Stimulated activated CD4-positive, alpha-beta T cell treated with anti-CD3 and anti-CD28 coated beads, Interleukin-15, amount 100 ng/mL, for 1 hour (primary cell): ENCODE measurements at places on chromosomes 1 and 21.

GRCh38 chr21:45094412-45094811 is 20.0 kb downstream of the ADARB1 start:
- no peak for DNase-seq

DNA sequence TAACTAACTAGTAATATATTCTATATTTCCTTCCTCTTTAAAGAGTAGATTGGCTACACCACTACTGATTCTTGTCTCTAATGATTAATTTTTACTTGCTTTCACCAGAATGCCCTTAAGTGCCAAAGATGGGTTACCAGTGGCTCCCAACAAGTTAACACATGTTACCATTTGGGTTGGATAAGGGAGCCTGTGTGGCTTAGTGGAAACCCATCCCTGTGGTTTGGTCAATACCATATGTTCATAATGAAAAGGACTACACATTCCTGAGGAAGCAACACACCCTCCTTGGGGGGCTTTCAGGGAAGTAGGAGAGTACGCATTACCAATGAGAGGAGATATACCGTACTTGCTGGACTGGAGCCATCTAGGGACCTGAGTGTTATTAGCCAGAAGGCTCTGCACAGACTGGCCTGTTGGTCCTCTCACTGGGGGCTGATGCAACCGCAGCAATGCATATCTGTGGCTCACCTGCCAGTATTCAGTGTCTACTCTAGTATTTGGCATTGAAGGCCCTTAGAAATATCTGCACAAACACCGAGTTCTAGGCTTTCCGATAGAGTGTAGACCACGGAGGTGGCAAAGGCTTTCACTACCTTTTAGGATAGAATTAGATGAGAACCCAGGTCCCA is 29.3 kb upstream of the PLXNA2 start:
- DNase-seq, result no peak

- DNase-seq, result no peak
Measured at GRCh38 chr1:241310451-241310850, 46.6 kb downstream of the RGS7 start.

DNA sequence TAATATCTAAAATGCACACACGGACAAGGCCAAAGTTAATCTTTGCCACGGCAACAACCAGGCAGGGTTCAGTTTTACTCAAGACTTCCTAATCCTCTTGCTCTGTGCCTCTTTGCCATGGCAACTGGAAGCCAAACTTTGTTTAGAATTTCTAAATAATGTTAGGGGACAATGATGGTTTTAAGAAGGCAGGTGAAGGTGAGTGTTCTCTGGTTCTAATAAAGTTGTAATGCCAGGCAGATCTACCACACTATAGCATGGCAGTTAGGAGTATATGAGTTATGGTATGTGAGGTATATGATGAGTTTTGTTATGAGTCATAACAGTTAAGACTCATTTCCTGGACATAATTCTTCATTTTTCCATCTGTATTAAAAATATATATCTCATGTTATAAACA is 2.7 kb downstream of the PTPRC start:
- DNase-seq, result no peak
